Hair follicle dermal papilla cell (primary cell): ENCODE measurements at places on chromosomes 1 and 21. TPM values are rescaled to one million over a fixed set of nuclear protein-coding genes. Genes with fewer than 3 reads are reported as not detected.

The CHODL gene
- total RNA-seq, result 0.12 and 0.16 TPM in 2 replicates

The CD1C gene
- total RNA-seq, result not detected in 2 replicates

The MTMR11 gene
- total RNA-seq, result 12.0 and 15.1 TPM in 2 replicates

The LCE1A gene
- total RNA-seq, result not detected in 2 replicates

The SEMA6C gene
- 5.4 and 5.5 TPM in 2 replicates for total RNA-seq

The CFHR2 gene
- total RNA-seq, result not detected in 2 replicates

The HAO2 gene
- total RNA-seq, result under 0.01 TPM in 1 of 2 replicates, not detected in the other

The PAPPA2 gene
- total RNA-seq, result 0.12 and 0.65 TPM in 2 replicates

The AADACL4 gene
- total RNA-seq, result 0.16 TPM in 1 of 2 replicates, not detected in the other

The SPEN gene
- 27.3 and 28.6 TPM in 2 replicates for total RNA-seq

The WNT2B gene
- total RNA-seq, result 5.8 and 9.5 TPM in 2 replicates

The GPR137B gene
- 10.2 and 17.7 TPM in 2 replicates for total RNA-seq
